ENCODE measurements at places on chromosomes 2 and 18. TPM values are rescaled to one million over a fixed set of nuclear protein-coding genes. Genes with fewer than 3 reads are reported as not detected.

The SH3RF3 gene
- polyA plus RNA-seq = 1.9 TPM

The TNS1 gene
- 10.5 TPM for polyA plus RNA-seq

The ANKRD62 gene
- polyA plus RNA-seq = not detected

The DOCK10 gene
- 20.6 TPM for polyA plus RNA-seq

DNA sequence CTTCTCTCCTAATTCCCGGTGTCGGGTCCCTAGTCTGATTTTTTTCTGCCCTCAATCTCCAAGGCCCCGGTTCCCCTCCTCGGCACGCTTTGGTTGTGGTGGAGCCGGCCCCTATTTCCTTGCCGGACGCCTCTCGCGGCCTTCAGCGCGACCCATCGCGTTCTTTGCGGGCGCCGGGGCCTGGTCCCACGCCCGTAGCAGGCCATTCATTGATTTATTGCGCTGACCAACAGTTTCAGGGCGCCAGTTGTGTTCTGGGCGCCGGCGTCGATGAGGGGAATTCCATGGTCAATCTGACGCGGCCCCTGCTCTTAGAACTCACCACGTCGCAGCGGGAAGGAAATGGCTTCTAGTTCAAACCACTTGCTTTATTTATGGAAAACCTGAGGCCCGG lies 396 bp downstream of the CNOT9 start:
- H3K4me1 ChIP-seq = 0 out of 2 replicates have a peak, but pooled peaks cover 5% of the 10 kb centered on the region
- H3K27me3 ChIP-seq = no peaks in the 10 kb centered on the region
- H3K27ac ChIP-seq = peak overlapping the region; percentile 88
- H3K36me3 ChIP-seq = peaks cover 16% of the 10 kb centered on the region

The PROKR1 gene
- polyA plus RNA-seq = not detected

DNA sequence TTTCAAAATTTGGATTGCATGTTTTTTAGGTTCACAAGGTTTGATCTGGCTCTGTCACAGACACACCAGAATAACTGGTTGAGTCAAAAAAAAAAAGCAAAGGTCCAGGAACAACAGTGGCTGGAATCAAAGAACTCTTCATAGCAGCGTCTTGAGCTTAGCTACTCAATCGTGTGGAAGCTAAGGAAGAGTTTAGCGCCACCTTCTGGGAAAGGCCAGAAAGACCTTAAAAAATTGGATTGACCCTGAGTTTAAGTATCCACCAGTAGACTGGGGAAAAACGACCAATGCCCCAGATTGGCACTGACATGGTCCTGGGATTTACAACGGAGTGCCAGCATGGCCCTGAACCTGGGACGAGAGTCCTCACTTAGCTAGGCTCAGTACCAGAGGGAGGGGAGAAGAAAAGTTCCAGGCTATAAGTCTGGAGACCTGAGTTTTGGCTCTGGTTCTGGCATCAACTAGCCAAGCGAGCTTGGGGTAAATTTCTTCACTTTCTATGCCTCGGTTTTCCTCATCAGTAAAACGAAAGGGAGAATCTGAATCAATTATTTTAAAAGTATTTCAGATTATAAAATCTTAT lies 71.1 kb upstream of the TFCP2L1 start:
- no peaks in the 10 kb centered on the region for H3K27me3 ChIP-seq
- peaks cover 17% of the 10 kb centered on the region for H3K4me1 ChIP-seq
- H3K27ac ChIP-seq = no peak overlapping the region
- H3K4me3 ChIP-seq = no peak overlapping the region

DNA sequence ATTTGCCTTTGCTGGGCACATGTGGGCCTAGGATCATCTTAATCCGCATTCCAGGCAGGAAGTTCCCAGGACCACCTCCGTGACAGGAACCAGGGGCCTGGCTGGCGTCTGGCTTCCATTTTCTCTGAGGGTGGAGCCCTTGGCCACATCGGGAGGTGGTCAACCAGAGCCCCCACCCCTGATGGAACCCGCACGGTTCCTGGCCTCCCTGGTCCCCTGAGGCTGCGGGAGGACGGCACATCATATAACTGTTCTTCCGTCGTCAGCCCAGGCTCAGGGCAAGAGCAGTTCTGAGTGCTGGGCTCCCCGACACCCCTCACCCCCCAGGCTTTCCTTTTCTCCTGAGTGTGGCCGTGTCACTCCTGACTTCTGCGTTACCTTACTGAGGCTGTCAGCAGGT lies 13.5 kb downstream of the ESPNL start:
- no peaks in the 10 kb centered on the region for H3K27me3 ChIP-seq
- H3K36me3 ChIP-seq = no peaks in the 10 kb centered on the region
- no peak for DNase-seq
- H3K4me3 ChIP-seq = no peak overlapping the region

The SERPINB13 gene
- polyA plus RNA-seq = not detected

- no peak for DNase-seq
- H3K4me3 ChIP-seq = no peak overlapping the region
- H3K27ac ChIP-seq = no peak overlapping the region
- H3K4me1 ChIP-seq = no peaks in the 10 kb centered on the region
- no peaks in the 10 kb centered on the region for H3K36me3 ChIP-seq
Observed at GRCh38 chr2:19026261-19026660, 332.2 kb downstream of the OSR1 start.

- no peak overlapping the region for H3K27ac ChIP-seq
- no peaks in the 10 kb centered on the region for H3K27me3 ChIP-seq
- no peaks in the 10 kb centered on the region for H3K36me3 ChIP-seq
- H3K4me3 ChIP-seq = no peak overlapping the region
- H3K4me1 ChIP-seq = no peaks in the 10 kb centered on the region
Observed at GRCh38 chr2:224657349-224657748, 58.8 kb downstream of the CCDC195 start.

DNA sequence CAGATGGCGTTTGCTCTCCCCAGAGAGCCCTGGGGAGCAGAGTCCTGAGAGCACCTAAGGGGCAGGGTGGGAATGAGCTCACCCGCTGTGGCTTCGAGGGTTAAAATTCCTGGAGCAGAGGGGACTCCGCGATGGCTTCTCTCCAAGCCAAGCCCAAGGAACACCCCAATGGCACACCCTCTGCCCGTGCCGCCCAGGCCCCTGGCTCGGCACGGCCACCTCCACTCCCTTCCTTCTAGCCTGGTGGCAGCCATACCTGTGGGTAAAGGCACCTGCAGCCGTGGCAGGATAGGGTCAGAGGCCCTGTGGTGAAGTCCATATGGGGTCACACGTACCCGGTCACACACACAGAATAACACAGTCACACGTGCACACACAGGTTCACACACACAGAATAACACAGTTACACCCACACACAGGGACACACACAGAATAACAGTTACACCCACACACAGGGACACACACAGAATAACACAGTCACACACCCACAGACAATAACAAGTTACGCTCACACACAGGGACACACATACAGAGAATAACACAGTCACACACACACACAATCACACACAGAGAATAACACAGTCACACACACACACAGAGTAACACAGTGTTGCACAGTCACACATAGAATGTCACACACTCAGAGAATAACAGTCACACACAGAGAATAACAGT lies 50.5 kb downstream of the RAMP1 start:
- peaks cover 7% of the 10 kb centered on the region for H3K4me1 ChIP-seq
- no peak overlapping the region for H3K4me3 ChIP-seq
- no peak overlapping the region for H3K27ac ChIP-seq
- no peaks in the 10 kb centered on the region for H3K36me3 ChIP-seq
- DNase-seq = no peak
- no peaks in the 10 kb centered on the region for H3K27me3 ChIP-seq

DNA sequence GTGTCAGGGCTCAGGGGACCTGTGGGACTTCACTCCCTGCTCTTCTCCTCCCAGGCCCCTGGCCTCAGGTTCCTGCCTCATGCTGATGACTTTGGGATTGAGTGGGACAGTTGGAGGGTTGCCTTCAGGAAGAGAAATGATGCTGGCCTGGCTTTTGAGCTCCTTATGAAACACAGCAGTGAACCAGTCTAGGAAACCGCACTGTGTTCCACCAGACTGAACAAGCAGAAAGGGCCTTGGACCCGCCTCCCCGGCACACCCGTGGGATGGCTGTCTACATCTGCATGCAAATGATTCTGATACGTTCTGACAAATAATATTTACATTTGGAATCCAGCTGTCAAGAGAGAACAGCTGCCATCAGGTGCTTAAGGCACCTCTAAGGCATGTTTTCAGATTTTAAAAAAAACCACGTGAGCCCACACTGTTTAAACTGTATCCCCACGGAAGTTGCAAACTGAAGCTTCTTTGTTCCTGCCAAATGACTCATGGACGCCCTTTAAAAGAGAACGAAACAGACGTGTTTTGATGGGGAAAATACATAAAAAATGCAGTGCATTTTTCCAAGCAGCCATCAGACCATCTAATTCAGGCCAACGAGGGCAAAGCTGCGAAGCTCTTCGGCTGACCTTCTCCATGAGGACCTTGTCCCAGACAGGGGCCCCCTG lies 27.6 kb upstream of the ASAP2 start:
- no peaks in the 10 kb centered on the region for H3K36me3 ChIP-seq
- H3K4me3 ChIP-seq = no peak overlapping the region
- peaks cover 25% of the 10 kb centered on the region for H3K4me1 ChIP-seq

GRCh38 chr18:23053776-23054457 lies 81.4 kb upstream of the CABLES1 start:
- no peaks in the 10 kb centered on the region for H3K4me1 ChIP-seq
- no peak overlapping the region for H3K27ac ChIP-seq
- DNase-seq = peak; percentile 75
- H3K36me3 ChIP-seq = no peaks in the 10 kb centered on the region
- no peaks in the 10 kb centered on the region for H3K27me3 ChIP-seq

GRCh38 chr2:27965841-27966240 lies 75.3 kb downstream of the BABAM2 start:
- no peak overlapping the region for H3K27ac ChIP-seq
- no peaks in the 10 kb centered on the region for H3K36me3 ChIP-seq
- H3K4me3 ChIP-seq = no peak overlapping the region
- DNase-seq = no peak
- peaks cover 10% of the 10 kb centered on the region for H3K4me1 ChIP-seq

GRCh38 chr2:205117125-205117524 lies 565.2 kb upstream of the NRP2 start:
- H3K27me3 ChIP-seq = no peaks in the 10 kb centered on the region
- no peak overlapping the region for H3K27ac ChIP-seq
- no peaks in the 10 kb centered on the region for H3K4me1 ChIP-seq
- no peaks in the 10 kb centered on the region for H3K36me3 ChIP-seq

The GCC2 gene
- 5.9 TPM for polyA plus RNA-seq

DNA sequence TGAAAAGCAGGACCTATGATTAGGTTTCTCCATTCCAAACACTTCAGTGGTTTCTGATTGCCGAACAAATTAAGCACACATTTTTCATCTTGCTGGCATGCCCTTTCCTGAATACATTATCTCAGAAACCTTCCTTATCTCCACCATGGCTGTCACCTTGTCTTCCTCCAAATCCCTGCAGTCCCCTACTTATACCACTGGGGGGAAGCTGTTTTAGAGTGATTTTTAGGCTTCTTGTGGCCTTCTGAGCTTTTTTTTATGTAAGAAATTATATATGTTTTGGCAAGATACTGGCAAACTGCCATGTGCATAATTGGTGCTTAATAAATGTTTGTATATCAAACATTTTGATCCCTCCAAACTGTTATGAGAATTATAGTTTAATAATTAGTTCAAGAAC lies 229.2 kb downstream of the MYT1L start:
- peak; percentile 55 for DNase-seq
- H3K4me3 ChIP-seq = no peak overlapping the region
- no peaks in the 10 kb centered on the region for H3K36me3 ChIP-seq
- H3K27me3 ChIP-seq = no peaks in the 10 kb centered on the region

- no peaks in the 10 kb centered on the region for H3K4me1 ChIP-seq
- H3K27ac ChIP-seq = no peak overlapping the region
- H3K4me3 ChIP-seq = no peak overlapping the region
- peaks cover 7% of the 10 kb centered on the region for H3K36me3 ChIP-seq
Observed at GRCh38 chr2:24521975-24522639, 31.1 kb downstream of the NCOA1 start.

GRCh38 chr2:30315391-30316063 lies 84.2 kb downstream of the LBH start:
- H3K4me1 ChIP-seq = no peaks in the 10 kb centered on the region
- no peak overlapping the region for H3K4me3 ChIP-seq
- no peaks in the 10 kb centered on the region for H3K36me3 ChIP-seq
- H3K27ac ChIP-seq = no peak overlapping the region
- no peak for DNase-seq

The IL1RL2 gene
- 0.05 TPM for polyA plus RNA-seq

DNA sequence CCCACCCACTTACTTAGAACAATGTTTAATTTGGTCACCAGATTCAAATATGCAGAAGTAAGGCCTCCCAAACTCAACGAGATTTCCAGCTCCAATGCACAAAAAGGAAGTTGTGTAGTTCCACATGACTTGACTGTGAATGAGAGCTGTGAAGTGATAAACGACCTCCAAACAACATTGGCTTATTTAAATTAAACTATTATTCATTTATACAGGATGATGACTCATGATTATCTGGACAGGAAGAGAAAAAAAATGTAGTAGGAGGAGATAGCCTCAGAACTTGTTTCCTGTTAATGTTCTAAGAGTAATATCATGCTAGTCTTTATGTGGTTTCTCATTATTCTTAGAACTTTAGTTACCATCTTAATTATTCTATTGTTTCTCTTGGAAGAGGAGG lies 237.3 kb downstream of the C1D start:
- no peaks in the 10 kb centered on the region for H3K4me1 ChIP-seq
- no peaks in the 10 kb centered on the region for H3K27me3 ChIP-seq
- H3K36me3 ChIP-seq = no peaks in the 10 kb centered on the region
- DNase-seq = no peak

GRCh38 chr2:85590950-85591349 lies 4.6 kb upstream of the RNF181 start:
- no peak overlapping the region for H3K4me3 ChIP-seq
- no peak for DNase-seq
- H3K4me1 ChIP-seq = peaks cover 2% of the 10 kb centered on the region
- H3K27me3 ChIP-seq = no peaks in the 10 kb centered on the region
- peak overlapping the region; percentile 13 for H3K27ac ChIP-seq
- H3K36me3 ChIP-seq = no peaks in the 10 kb centered on the region
